Activated T-cell treated with anti-CD3 and anti-CD28 coated beads, Interleukin-2, amount 50 U/mL, for 72 hours (primary cell): ENCODE measurements at places on chromosomes 11 and 22. TPM values are rescaled to one million over a fixed set of nuclear protein-coding genes. Genes with fewer than 3 reads are reported as not detected.

GRCh38 chr11:2800655-2801531, 84.7 kb downstream of the CDKN1C start:
- H3K4me3 ChIP-seq: no peak overlapping the region
- H3K36me3 ChIP-seq: no peaks in the 10 kb centered on the region
- H3K4me1 ChIP-seq: no peaks in the 10 kb centered on the region
- no peak for DNase-seq
- H3K27me3 ChIP-seq: no peaks in the 10 kb centered on the region

The MOV10L1 gene
- 0.36 TPM for total RNA-seq

The NXPE2 gene
- total RNA-seq: not detected

The PLAAT4 gene
- total RNA-seq: 101 TPM

The LSP1 gene
- total RNA-seq: 312 TPM

DNA sequence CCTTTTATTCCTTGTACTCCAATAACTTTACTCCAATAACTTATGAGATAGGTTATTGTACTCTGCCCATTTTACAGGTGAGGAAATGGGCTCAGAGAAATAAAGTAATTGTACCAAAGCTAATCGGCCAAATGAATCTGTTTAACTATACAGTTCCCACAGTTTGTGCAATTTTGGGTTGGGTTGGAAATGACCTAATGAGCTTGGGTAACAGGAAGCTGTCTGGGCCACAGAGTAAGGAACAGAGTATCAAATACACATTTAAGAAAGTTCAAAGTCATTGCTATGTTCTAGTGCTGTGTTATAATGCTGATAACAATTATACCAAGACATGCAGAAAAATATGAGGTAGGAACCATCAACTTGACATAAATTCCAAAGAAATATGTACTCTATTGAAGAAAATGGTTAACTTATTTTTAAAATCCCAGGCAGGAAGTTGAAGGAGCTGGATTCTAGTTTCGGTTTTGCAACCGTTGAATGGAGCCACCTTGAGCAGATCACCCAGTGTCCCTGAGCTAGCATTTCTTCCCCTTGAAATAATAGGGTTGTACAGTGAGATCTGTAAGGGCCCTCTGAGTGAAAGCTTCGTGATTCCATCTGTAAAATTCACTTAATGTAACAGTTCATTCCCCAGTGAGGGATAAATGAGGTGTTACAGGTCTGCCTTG, 360.9 kb upstream of the NARS2 start:
- no peak overlapping the region for H3K4me3 ChIP-seq
- no peaks in the 10 kb centered on the region for H3K4me1 ChIP-seq
- H3K27me3 ChIP-seq: peaks cover 7% of the 10 kb centered on the region
- DNase-seq: no peak
- no peak overlapping the region for H3K27ac ChIP-seq
- no peaks in the 10 kb centered on the region for H3K36me3 ChIP-seq

The MUC6 gene
- total RNA-seq: not detected

GRCh38 chr11:118434123-118434552, 2.2 kb upstream of the KMT2A start:
- no peaks in the 10 kb centered on the region for H3K27me3 ChIP-seq
- H3K27ac ChIP-seq: peak overlapping the region; percentile 47
- H3K4me3 ChIP-seq: peak overlapping the region; percentile 98
- peaks cover 24% of the 10 kb centered on the region for H3K4me1 ChIP-seq
- no peak for DNase-seq

DNA sequence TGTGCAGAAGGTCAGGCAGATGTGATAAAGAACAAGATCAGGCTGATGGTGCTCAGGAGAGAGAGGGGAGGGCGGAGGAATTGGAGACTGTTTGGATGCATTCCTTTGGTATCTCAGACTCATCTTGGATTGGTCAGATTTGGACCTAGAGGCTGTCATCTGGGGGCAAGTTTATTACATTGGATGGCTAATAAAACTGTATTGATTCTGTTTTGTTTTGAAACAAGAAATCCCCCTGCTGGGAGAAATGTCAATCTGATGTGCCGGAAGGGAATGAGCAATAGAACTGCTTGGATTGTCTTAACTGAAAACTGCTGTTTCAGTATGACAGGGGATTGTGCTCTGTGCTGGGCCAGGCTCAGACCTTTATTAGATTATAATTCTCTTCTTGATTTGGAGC, 25.5 kb upstream of the CCDC90B start:
- no peak for DNase-seq
- H3K4me1 ChIP-seq: no peaks in the 10 kb centered on the region
- H3K27ac ChIP-seq: no peak overlapping the region
- peaks cover 12% of the 10 kb centered on the region for H3K27me3 ChIP-seq
- H3K4me3 ChIP-seq: no peak overlapping the region

DNA sequence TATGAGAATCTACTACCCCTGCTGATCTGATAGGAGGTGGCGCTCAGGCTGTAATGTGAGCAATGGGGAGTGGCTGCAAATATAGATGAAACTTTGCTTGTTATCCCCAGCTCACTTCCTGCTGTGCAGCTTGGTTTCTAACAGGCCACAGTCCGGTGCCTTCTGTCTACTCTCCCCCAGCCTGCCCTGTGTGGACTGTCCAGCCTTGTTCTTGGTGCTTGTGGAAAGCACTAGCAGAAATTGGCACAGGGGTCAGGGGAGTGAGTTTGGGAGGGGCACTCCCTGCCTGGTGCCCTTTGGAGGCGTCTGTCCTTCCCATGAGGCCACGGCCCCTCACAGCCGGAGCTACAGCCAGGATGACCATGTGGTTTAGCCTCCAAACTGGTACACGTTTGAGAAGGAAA, 14.3 kb downstream of the MOV10L1 start:
- no peaks in the 10 kb centered on the region for H3K36me3 ChIP-seq
- no peak overlapping the region for H3K4me3 ChIP-seq
- H3K27ac ChIP-seq: no peak overlapping the region

The TTC36 gene
- total RNA-seq: 1.4 TPM

The KCNJ1 gene
- total RNA-seq: not detected

DNA sequence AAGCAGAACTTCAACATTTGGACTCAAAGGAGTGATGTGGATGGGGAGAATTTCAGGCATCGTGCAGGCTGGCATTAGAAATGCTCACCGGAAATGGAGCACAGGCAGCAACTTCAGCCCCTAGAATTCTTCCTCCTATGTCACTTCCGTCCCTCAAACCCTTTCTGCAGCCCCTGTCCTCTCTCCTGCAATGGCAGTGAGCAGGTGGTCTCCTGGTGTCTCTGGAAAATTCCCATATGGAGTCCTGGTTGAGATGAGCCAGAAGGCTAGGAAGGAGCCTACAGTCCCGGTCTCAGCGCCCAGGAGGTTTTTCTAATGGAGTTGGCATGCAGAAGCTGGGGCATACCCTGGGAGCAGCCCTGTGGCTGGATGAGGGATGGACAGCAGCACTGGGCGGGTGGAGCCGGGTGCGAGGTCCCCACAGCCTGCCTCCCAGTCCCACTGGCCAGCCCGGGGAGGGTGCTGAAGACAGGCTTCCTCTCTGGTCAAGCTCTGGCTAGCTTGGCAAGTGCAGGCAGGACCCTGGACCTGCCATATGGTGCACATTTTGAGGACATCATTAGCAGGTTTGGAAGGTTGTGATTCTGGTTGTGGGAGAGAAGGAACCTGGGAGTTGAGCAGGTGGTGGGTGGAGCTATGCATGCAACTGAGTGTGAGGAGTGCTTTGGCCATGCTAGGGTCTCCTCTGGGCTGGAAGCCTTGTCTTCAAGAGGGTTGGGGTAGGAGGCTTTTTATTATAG, 59.8 kb upstream of the B3GAT1 start:
- no peak for DNase-seq
- no peak overlapping the region for H3K27ac ChIP-seq
- H3K4me3 ChIP-seq: no peak overlapping the region
- peaks cover 31% of the 10 kb centered on the region for H3K27me3 ChIP-seq
- no peaks in the 10 kb centered on the region for H3K36me3 ChIP-seq

The STK33 gene
- 6.2 TPM for total RNA-seq

The C11orf65 gene
- total RNA-seq: 1.2 TPM

DNA sequence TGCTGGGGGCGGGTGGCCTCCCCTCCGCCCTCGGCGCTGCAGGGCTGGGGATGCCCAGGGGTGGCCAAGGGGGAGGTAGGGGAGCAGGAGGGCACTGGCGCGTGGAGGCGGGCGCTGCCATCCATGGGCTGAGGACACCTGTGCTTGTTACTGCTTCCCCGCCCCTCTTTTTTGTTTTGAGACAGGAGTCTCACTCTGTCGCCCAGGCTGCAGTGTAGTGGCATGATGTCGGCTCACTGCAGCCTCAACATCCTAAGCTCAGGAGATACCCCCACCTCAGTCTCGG, 683 bp upstream of the FADS3 start:
- no peak for DNase-seq
- H3K36me3 ChIP-seq: no peaks in the 10 kb centered on the region
- H3K27me3 ChIP-seq: peaks cover 6% of the 10 kb centered on the region
- H3K27ac ChIP-seq: no peak overlapping the region
- peak overlapping the region; percentile 67 for H3K4me3 ChIP-seq

GRCh38 chr11:100469835-100470234, 217.3 kb upstream of the ARHGAP42 start:
- no peak for DNase-seq
- no peaks in the 10 kb centered on the region for H3K36me3 ChIP-seq
- no peaks in the 10 kb centered on the region for H3K27me3 ChIP-seq

DNA sequence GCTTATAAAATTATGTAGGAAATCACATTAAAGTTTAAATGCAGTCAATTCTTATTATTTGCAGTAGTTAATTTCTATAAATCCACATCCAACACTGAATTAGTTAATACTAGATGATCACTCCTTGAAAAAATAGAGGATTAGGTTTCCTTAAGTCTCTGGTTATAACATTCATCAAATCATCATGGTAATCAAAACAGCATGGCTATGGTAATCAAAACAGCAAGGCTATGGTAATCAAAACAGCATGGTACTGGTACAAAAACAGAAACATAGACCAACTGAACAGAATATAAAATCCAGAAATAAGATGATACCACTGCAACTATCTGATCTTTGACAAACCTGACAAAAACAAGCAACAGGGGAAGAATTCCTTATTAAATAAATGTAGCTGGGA, 814.6 kb upstream of the CCDC179 start:
- H3K27me3 ChIP-seq: no peaks in the 10 kb centered on the region
- no peak for DNase-seq
- H3K4me1 ChIP-seq: no peaks in the 10 kb centered on the region
- no peaks in the 10 kb centered on the region for H3K36me3 ChIP-seq

The TPBGL gene
- 0.14 TPM for total RNA-seq

GRCh38 chr11:95920460-95921105, 3.3 kb downstream of the MTMR2 start:
- peaks cover 8% of the 10 kb centered on the region for H3K36me3 ChIP-seq
- H3K4me1 ChIP-seq: peaks cover 41% of the 10 kb centered on the region
- no peak overlapping the region for H3K4me3 ChIP-seq
- no peak for DNase-seq

DNA sequence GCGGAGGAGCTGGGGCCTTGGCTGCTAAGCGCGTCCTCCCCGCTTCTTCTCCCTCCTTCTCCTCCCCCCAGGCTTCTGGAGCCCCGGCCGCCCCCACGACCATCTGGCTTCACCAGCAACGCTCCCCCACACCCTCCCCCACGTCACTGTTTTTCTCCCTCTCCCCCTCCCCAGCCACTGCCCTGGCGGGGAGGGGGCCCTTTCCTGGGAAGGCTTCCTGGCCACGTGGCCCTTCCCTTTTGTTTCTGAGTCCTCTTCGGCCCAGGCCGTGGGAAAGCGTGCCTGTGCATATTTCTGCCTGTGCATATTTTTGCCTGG, 27.7 kb downstream of the RTN4R start:
- H3K4me1 ChIP-seq: peaks cover 33% of the 10 kb centered on the region
- no peaks in the 10 kb centered on the region for H3K36me3 ChIP-seq
- H3K27me3 ChIP-seq: no peaks in the 10 kb centered on the region
- no peak overlapping the region for H3K4me3 ChIP-seq
- no peak for DNase-seq

GRCh38 chr22:28742562-28742962, 723 bp downstream of the HSCB start:
- H3K36me3 ChIP-seq: peaks cover 27% of the 10 kb centered on the region
- H3K27me3 ChIP-seq: no peaks in the 10 kb centered on the region
- H3K27ac ChIP-seq: peak overlapping the region; percentile 68

GRCh38 chr22:17802822-17803221, 28.6 kb upstream of the BID start:
- H3K27me3 ChIP-seq: no peaks in the 10 kb centered on the region
- H3K36me3 ChIP-seq: no peaks in the 10 kb centered on the region
- DNase-seq: no peak
- no peak overlapping the region for H3K27ac ChIP-seq
- H3K4me3 ChIP-seq: no peak overlapping the region
- H3K4me1 ChIP-seq: peaks cover 9% of the 10 kb centered on the region

GRCh38 chr11:70853068-70853769, 399.2 kb downstream of the SHANK2 start:
- no peaks in the 10 kb centered on the region for H3K27me3 ChIP-seq
- no peak for DNase-seq
- no peaks in the 10 kb centered on the region for H3K36me3 ChIP-seq

The P2RY6 gene
- not detected for total RNA-seq

- DNase-seq: no peak
- no peaks in the 10 kb centered on the region for H3K36me3 ChIP-seq
- H3K27me3 ChIP-seq: peaks cover 34% of the 10 kb centered on the region
- no peak overlapping the region for H3K27ac ChIP-seq
- H3K4me1 ChIP-seq: no peaks in the 10 kb centered on the region
Observed at GRCh38 chr22:37007651-37008050, 11.6 kb downstream of the TST start.

The DEPDC7 gene
- 1.2 TPM for total RNA-seq

The FAM180B gene
- total RNA-seq: 0.24 TPM

GRCh38 chr11:68969386-68969785, 11.4 kb downstream of the MRGPRD start:
- H3K4me3 ChIP-seq: no peak overlapping the region
- H3K36me3 ChIP-seq: no peaks in the 10 kb centered on the region
- no peak for DNase-seq
- H3K4me1 ChIP-seq: peaks cover 4% of the 10 kb centered on the region

GRCh38 chr11:110032957-110033570, 60.1 kb upstream of the ZC3H12C start:
- H3K36me3 ChIP-seq: no peaks in the 10 kb centered on the region
- H3K27ac ChIP-seq: no peak overlapping the region
- DNase-seq: no peak
- H3K27me3 ChIP-seq: peaks cover under 1% of the 10 kb centered on the region
